ENCODE measurements at places on chromosomes 7 and 10.
A peak's percentile ranks its signal among the peaks of the same experiment; 100 is the strongest.

GRCh38 chr10:97578171-97578844 lies 5.7 kb downstream of the ANKRD2 start:
- no peak for DNase-seq

DNA sequence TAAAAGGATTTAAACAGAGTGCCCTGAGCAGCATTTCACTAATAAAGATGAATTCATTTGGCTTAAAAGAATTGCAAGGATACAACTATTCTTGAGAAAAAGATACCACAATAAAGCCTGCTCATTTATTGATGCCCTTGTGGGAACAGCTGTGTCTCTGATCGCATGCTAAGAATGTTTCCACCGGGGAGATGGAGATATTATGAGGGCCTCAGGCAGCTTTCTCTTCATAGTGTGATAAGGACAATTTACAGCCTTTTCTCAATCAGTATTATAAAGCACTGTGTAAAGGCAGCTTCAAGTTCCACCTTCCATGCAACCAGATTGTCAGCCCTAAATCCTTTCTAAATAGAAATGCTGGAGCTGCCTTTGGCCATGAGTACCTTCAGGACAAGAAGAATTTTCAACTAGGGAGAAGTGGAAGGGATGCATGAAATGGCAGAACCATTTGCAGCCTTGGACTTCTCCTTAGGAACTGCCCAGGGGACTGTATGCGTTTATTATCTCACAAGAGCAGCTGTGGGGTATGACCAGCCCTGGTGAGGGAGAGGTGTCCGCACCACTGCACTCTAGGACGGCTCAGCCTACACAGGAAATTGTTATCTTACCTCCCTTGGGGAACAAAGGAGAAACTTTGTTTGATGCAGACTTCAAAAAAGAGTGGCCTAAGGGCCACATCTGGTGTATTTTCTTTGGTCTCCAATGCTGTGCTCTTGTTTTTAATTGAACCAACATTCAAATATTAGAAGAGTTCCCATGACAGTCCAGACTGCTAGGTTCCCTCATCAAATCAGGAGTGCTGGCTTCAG lies 116.9 kb upstream of the PCGF5 start:
- no peak for DNase-seq

- no peak for DNase-seq
These were observed 46.3 kb downstream of the MYOF start for GRCh38 chr10:93435621-93436397.

- DNase-seq: no peak
These were observed 450.0 kb downstream of the GATA3 start for GRCh38 chr10:8504499-8504898.

DNA sequence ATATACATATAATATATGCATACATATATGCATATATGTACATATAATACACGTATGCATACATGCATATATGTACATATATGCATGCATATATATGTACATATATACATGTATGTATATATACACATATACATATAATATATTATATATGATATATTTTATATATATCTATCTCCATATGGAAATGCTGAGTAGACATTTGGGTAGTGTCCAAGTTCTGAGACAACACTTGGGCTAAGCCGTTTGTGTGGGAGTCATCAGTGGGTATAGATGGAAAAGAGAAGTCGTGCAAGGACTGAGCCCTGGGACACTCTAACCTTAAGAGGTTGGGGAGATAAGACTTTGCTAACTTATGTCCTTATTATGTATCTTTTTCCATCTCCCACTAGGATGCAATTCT lies 165.2 kb upstream of the PODXL start:
- no peak for DNase-seq

DNA sequence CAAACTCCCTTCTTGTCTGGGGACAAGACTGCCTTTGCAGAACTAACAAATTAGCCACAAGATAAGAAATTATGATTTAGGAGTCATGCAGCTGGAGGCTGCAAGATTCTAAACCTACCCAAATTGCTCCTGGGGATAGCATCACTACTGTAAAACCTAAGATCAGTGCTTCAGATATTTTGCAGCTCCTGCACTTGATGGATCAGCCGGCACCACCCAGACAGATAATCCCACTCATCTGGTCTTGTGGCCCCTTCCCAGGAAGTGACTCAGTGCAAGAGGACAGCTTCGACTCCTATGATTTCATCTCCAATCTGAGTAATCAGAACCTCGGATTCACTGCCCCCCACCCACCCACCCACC lies 181.9 kb downstream of the AKR1D1 start:
- no peak for DNase-seq

DNA sequence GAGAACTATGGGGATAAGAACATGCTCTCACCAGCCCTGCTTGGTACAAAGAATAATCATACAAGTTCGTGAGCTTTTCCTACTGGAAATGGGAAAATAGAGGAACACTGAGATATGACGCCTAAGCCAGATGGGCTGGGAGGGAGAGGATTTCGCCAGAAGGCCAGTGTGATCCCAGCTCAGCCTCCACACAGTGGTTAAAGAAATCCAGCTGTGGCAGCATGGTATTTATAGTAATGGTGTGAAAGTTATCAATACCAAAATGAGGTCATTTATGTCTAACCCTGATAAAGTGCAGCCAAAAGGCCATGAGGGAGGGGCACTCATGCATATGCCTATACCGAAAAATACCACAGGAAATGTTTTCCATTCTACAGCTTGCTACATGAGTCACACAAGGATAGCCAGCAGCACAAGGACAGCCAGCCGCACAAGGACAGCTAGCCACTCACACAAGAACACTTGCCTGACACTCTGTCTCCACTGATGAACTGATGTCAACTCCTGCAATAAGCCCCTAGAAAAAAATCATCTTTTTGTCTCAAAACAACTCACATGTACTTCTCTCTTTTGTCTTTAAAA lies 49.4 kb downstream of the FRMPD2 start:
- DNase-seq: no peak

GRCh38 chr7:1920266-1920681 lies 250.2 kb downstream of the ELFN1 start:
- peak; percentile 70 for DNase-seq
